ENCODE measurements at places on chromosomes 12 and 14.

DNA sequence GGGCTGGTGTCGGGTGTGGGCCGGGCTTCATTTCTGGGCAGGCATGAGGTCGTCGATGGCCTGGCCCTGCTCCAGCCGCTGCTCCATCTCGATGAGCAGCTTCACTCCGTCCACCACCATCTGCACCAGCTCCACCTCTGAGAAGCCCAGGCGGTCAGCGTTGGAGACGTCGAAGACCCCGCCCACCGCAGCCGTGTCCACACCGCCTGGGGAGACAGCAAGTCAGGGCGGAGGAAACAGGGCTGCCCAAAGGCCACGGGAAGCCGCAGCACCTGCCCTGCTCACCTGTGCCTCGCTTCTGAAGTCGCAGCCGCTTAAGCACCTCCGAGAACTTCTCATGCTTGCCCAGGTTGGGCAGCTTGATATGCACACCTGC lies 2.8 kb downstream of the CKB start:
- no peak for DNase-seq

DNA sequence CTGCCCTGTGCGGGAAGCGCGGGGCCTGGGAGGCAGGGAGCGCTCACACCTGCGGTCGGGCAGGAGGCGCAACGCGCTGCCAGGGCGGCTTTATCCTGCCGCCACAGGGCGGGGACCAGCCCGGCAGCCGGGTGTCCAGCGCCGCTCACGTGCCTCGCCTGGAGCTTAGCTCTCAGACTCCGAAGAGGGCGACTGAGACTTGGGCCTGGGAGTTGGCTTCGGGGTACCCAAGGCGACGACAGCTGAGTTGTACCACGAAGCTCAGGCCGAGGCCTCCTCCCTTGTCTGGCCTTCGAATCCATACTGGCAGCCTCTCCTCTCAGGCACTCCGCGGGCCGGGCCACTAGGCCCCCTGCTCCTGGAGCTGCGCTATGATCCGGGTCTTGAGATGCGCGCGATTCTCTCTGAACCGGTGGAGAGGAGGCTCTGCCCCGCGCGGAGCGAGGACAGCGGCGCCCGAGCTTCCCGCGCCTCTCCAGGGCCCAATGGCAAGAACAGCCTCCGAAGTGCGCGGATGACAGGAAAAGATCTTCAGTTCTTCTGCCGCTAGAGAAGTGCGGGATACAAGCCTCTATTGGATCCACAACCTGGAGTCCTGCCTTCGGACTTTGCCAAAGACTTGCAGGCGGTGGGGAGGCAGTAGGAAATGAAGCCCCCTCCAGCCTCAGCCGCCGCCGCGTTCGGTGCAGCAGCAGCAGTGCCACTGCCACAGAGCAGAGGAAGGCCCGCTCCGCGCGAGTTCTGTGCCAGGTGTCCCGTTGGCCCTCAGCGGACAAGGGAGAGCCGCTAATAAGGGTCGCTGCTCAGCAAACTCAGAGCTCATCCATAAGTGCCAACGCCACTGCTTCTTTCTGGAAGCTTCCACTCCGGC lies 6.8 kb downstream of the SIX1 start:
- no peak for DNase-seq

- DNase-seq = no peak
Observed at GRCh38 chr14:31419967-31420318, 407 bp downstream of the HEATR5A start.

DNA sequence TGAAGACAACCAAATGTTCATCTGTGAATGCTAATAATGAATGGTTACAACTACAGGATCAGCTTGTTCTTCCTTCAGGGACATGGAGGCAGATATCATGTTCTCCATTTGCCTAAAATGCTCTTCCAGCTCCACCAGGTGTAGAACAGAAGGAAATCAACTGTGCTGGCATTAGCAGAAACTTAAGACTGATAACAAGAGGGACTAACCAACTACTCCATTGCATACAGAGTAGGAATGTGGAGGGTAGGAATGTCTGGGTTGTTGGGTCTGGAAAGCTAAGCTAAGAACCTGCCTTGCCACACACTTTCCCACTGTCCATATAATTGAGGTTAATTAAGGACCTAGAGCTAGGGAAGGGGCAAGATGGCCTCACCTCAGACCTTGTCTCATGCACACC lies 11.4 kb upstream of the KRT2 start:
- no peak for DNase-seq

DNA sequence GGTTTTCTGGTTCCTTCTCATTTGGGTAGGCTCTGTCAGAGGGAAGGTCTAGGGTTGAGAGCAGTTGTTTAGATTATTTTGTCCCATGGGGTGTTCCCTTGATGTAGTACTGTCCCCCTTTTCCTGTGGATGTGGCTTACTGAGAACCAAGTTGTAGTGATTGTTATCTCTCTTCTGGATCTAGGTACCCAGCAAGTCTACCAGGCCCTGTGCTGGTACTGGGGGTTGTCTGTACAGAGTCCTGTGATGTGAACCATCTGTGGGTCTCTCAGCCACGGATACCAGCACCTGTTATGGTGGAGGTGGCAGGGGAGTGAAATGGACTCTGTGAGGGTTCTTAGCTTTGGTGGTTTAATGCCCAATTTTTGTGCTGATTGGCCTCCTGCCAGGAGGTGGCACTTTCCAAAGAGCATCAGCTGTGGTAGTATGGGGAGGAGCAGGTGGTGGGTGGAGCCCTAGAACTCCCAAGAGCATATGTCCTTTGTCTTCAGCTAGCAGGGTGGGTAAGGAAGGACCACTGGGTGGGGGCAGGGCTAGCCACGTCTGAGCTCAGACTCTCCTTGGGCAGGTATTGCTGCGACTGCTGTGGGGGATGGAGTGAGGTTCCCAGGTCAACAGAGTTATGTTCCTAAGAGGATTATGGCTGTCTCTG lies 179.3 kb upstream of the BTG1 start:
- DNase-seq = no peak

All from NCI-H2081 treated with DMSO at 0.1 percent for 48 hours (cell line).